ENCODE measurements at places on chromosomes 7 and 10. TPM values are rescaled to one million over a fixed set of nuclear protein-coding genes. Genes with fewer than 3 reads are reported as not detected.
A peak's percentile ranks its signal among the peaks of the same experiment; 100 is the strongest.

OPTN gene
- 98.2 TPM for total RNA-seq

ADAM12 gene
- total RNA-seq, result 0.39 TPM

MUC12 gene
- total RNA-seq, result not detected

DPYSL4 gene
- 5.2 TPM for total RNA-seq

NHLRC2 gene
- 26.5 TPM for total RNA-seq

SLC25A28 gene
- total RNA-seq, result 77.2 TPM

SLC26A3 gene
- total RNA-seq, result not detected

FAM25A gene
- total RNA-seq, result not detected

STEAP4 gene
- total RNA-seq, result not detected

OPALIN gene
- total RNA-seq, result not detected

CYCS gene
- 85.6 TPM for total RNA-seq

PDZD8 gene
- total RNA-seq, result 16.0 TPM

TIAL1 gene
- 199 TPM for total RNA-seq

PIP4K2A gene
- total RNA-seq, result 179 TPM

SLC18A2 gene
- total RNA-seq, result 0.14 TPM

NME8 gene
- not detected for total RNA-seq

DNA sequence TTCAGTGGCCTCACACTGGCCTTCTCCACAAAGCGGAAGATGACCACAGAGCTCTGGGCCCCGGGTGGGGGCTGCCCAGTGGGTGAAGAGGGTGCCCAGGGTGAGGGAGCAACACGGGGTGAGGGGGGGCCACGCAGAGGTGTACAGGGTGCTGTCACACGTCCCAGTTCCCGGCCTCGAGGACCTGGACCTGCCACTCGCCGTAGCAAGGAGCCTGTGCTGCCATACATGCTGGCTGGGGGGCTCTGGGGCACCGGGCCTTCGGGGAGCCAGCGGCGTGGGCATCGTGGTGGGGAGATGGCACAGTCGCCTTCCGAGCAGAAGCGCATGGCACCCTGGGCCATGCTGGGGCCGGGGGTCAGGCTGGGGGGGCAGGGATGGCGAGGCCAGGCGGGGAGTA is 1.9 kb downstream of the PSD start:
- no peak for DNase-seq

- no peak for DNase-seq
Measured at GRCh38 chr10:116254422-116255155, 18.4 kb downstream of the GFRA1 start.

- no peak for DNase-seq
Measured at GRCh38 chr10:125811251-125811650, 11.8 kb downstream of the UROS start.

GRCh38 chr10:70726909-70727495 is 54.7 kb downstream of the ADAMTS14 start:
- DNase-seq, result no peak

DNA sequence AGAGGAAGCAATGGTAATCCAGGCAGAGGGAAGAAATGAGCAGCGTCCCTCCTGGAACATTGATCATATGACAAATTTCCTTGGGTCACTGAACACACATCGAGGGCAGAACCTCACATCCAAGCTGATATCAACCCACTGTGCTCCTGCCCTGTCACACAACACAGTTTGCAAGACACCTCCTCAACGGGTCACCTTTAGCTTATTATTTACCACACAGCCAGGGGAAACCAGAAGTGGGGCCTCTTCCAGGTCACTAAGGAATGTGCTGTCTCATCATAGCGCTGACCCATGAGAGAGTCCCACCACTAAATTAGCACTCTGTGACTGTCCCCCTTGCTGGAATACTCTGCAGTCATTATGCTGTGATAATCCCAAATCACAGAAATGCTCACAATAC is 69.7 kb upstream of the PPP1R3C start:
- no peak for DNase-seq

DNA sequence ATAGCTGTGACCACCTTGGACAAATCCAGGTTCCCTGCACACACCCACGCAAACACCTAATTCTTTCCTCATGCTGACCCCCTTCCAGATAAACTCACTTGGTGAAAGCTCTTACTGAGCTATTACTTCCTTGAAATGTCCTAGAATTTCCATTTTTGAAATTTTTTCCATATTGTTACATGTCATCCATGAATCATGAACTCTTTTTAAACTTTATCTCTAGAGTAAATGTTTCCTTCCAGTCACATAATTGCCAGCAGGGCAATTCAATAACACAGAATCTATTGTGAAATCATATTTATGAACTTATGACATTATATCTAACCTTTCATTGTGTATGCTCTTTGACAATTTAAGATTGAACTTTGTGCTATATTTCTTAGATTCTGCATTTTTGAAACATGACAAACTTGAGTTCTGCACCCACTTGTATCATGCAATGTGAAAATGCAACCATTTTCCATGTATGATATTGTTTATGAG is 26.8 kb upstream of the FGL2 start:
- DNase-seq, result no peak

GRCh38 chr7:89458114-89458513 is 662.6 kb upstream of the TEX47 start:
- DNase-seq, result no peak

GRCh38 chr7:157751406-157751805 is 414.6 kb downstream of the DNAJB6 start:
- no peak for DNase-seq

- DNase-seq, result no peak
Measured at GRCh38 chr7:26612742-26613141, 251.6 kb downstream of the SKAP2 start.

- no peak for DNase-seq
Measured at GRCh38 chr10:3409928-3410327, 237.3 kb upstream of the PITRM1 start.

DNA sequence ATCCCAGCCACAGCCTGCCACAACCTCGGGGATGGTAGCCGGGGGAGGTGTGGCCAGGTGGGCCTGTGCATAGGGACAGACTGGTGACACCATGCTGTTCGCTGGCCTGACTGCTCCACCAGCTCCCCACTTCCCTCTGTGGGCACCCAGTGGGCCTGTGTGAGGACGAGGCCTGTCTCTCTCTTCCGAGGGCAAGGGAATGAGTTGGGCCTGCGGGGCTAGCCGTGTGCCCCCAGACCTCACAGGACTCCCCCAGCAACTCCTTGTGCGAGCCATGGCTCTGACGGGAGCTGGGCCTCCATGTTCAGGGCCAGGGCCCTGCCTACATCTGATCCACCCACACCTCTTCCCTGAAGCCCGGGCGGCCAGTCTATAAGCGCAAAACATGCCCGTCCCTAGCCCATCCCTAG is 40.5 kb downstream of the PWWP2B start:
- DNase-seq, result no peak

DNA sequence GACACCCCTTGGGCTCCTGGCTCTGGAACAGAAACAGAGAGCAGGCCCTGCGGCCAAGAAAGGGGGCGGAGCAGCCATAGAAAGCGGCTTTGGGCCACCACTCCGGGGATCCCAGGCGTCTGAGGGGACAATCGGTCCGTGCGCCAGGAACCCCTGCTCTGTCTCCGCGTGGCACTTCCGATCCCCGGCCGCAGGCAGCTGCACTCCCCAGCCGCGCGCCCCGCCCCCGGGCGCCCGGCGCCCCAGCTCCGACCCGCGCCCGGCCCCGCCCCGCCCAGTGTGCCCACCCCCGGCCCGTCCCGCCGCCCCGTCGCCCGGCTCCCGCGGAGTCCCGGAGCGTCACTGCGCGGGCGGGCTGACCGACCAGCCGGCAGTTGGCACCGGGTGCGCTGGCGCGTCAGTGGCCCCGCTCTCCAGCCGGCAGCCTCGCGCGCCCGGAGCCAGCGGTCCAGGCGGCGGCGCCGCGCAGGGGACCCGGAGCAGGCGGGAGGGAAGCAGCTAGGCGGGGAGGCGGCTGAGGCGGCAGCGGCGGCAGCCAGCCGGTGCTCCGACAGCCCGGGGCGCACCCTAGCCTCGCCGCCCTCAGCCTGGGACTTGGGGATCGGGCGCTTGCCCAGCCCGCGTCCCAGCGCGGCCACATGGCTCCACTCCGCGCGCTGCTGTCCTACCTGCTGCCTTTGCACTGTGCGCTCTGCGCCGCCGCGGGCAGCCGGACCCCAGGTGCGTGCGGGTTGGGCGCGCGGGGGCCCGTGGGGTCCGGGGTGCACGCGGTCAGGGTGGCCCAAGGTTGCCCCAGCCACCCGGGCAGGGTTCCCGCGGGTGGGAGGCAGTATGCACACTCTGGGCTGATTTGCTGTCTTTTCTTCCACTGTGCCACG is at the start of gene ADAMTS14:
TSS of gene ADAMTS14 (plus strand) at position 342 of the 878 bp plus-strand sequence. CDS start at position 639, 297 bp downstream.
- peak; percentile 54 for DNase-seq

GRCh38 chr7:111677848-111678247 is 115.6 kb upstream of the IMMP2L start:
- no peak for DNase-seq

- DNase-seq, result no peak
Measured at GRCh38 chr10:52257692-52258075, 56.4 kb upstream of the DKK1 start.

DNA sequence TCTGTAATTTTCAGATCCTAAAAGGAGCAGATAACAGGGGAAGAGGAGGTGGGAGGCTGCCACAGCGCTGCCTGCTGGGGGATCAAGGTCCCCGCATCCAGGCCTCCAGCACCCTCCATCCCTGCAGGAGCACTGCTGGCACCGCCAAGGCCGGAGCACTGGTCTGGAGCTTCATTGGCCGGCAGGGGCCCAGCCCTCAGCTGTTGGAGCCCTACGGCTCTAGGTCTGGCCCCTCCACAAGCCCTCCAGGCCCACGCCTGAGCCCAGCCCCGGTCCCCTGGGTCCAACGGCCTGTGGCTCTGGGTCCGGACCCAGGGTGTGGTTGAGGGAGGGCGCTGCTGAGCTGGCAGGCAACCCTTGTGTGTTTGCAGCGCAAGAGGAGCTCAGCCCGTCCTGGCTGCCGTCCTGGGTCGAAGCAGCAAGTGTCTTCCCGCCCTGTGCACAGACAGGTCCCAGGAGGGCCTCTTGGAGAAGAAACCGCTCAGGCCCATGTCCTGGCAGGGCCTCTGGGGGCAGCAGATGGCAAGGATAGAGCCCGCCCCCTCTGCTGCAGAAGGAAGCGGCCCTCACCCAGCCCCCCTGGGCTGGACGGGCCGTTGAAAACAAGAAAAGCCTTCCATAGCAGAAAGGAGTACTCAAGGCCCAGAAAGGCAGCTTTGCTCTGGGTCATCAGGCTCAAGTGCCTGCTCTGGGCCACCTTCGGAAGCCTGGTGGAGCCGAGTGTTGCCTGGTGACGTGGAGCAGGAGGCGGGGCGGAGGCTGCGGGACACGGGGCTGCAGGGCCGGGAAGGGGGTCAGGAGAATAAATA is 54.3 kb upstream of the TNRC18 start:
- DNase-seq, result no peak

- DNase-seq, result no peak
Measured at GRCh38 chr10:47335906-47336305, 12.3 kb upstream of the RBP3 start.

DNA sequence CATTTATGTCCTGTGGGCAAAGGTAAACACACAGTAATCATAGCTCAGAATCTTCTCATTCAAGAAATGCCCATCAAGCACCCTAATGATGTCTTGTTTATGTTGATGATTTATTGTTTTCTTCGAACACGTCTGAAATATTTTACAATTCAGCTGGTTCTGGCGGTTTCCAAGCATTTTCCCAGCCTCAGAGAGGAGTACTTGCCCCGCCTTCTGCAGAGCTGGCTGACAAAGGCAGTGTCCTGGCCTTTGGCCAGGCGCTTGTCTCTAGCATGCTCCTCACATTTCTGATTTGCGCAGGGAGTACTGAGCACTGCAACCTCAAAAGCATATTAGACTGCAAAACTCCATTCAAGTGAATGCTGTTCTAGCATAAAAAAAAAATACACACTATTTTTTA is 314.2 kb upstream of the GNAI1 start:
- no peak for DNase-seq

DNA sequence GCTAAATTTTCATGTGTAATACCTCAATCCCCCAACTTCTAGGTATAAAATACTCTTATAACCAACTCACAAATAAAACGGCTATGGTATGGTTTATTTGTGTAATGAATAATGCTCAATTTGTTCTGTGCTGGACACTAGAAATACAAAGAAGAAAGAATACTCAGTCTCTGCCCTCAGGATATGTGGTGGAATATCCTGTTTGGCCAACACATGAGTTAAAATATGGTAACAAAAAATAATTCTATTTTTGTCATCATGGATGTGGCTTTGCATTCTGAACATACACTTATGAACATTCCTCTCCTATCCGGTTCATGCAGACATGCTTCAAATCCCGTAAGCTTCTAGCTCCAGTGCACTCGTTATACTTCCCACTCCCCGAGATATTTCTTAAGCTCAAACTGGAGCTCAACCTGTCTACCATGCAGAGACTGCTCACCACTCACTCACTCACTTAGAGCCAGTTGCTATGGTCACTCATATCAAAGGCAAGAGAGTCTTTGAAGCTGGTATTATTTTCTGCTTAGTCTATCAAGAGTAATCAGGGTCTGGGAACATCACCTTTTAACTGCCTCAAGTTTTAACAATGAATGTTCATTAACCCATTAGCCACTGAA is 53.8 kb upstream of the SLC16A12 start:
- DNase-seq, result no peak

DNA sequence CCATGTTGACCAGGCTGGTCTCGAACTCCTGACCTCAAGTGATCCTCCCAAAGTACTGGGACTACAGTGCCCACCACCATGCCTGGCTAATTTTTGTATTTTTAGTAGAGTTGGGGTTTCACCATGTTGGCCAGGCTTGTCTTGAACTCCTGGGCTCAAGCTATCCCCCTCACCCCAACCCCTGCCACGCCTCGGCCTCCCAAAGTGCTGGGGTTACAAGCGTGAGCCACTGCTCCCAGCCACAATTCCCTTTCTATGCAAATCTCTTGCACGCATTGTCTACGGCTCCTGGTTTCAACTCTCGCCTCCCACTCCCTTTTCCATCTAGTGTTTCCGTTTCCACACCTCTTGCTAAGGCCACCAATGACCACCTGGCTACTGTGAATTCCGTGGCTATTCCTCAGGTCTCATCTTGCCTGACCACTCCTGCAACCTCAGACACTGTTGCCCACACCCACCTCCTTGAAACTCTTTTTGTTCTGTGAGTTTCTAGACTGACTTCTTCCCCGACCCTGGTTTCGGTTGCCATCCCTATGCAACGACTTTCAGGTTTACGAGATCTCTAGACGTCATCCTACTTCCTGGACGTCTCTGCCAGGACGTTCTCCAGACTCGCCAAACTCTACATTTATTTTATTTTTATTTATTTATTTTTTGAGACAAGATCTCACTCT is 3.4 kb downstream of the CLDN3 start:
- DNase-seq, result no peak

DNA sequence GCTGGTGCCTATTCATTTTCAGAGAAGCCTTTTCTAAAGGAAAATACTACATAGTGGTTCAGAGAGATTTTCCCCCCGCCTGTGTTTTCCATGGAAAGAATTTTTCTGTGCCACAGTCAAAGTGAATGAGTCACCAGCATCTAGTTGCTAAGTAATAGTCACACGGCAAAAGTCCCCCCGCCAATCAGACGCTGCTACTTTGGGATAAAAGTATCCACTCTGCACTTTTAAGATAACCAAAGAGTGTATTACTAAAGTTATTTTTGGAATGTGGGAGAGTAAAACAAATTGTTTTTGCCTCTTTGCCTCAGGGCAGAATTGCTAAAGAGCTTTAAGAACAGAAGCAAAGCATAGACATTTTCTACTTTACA is 23.5 kb downstream of the ABLIM1 start:
- DNase-seq, result no peak
